ENCODE measurements at places on chromosomes 16 and 17.

DNA sequence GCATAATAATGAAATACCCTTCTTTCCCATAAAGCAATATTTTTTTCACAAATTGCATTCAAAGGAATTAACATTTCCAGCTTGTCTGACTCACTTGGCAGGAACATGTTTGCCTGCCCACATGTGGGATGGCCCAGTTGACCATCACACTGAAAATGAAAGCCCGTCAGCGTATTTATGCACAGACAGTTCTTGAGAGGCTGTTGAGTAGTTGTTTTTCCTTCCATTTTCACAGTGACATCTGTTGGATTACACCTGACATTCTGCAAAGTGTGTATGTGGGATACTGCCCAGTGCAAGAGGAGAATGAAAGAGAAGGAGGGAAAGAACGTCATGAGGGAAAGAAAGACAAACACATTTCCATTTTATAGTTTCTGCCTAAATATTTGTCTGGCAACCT is 29.7 kb downstream of the HS3ST4 start:
- DNase-seq = no peak

DNA sequence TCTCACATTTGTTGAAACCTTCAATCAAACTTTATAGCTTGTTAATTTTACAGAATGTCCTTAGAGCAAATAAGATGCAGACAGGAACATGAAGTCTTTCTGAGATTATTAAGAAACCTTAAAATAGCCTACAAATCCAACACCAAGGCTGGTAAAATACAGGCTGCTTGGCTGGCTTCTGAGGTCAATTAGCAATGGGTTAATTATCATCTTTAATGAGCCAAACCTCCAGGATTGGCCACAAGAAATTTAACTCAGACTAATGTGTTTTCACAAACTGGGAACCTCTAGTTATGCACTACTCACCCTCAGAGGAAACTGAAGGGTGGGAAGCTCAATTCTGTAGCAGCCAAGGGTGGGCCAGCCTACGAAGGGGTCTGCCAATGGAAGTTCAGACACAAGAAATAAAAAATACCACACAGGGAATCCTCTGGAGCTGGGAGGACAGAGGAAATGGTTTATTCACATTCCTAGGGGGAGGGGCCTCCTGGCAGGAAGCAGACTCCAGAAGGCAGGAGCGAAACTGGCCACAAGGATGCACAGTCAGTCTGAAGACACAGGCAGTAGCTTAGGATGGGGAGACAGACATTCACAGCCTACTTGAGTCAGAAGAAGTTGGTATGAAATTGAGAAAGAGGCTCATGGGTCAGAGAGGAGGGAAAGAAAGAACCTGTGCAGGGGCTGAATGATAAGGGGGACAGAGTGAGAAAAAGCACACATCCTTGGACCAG is 36.1 kb downstream of the HIC1 start:
- DNase-seq = no peak

DNA sequence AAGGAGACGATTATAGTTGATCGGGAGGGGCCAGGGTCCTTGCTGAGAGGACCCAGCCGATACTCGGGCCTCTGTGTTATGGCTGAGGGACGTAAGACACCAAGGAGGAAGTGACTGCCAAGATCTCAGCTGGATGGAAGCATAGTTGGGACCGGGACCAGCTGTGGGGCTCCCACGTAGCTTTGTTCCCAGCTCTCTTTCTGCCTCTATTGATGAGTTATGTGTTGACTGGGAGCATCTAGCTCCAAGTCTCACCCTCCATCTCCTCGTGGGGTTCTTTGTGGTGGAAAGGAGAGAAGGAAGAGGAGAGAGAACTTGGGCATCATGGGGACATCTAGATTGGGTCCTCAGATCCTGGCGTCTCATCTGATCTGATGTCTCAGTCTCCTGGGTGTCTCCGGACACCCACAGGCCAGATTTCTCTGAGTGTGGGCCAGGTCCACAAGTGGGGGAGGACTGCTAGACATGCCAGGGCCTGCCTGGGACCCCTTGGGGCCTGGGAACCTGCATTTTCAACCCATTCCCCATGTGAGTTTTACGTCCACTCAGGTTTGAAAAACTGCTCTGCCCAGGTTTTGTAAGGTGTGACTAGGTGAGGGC is 1.0 kb downstream of the MGRN1 start:
- no peak for DNase-seq

- DNase-seq = no peak
Measured at GRCh38 chr16:68378436-68379415, 67.9 kb downstream of the PRMT7 start.

- DNase-seq = no peak
Measured at GRCh38 chr16:50286681-50287080, 20.3 kb downstream of the ADCY7 start.

GRCh38 chr16:67055712-67056487 is 27.0 kb downstream of the CBFB start:
- DNase-seq = no peak

DNA sequence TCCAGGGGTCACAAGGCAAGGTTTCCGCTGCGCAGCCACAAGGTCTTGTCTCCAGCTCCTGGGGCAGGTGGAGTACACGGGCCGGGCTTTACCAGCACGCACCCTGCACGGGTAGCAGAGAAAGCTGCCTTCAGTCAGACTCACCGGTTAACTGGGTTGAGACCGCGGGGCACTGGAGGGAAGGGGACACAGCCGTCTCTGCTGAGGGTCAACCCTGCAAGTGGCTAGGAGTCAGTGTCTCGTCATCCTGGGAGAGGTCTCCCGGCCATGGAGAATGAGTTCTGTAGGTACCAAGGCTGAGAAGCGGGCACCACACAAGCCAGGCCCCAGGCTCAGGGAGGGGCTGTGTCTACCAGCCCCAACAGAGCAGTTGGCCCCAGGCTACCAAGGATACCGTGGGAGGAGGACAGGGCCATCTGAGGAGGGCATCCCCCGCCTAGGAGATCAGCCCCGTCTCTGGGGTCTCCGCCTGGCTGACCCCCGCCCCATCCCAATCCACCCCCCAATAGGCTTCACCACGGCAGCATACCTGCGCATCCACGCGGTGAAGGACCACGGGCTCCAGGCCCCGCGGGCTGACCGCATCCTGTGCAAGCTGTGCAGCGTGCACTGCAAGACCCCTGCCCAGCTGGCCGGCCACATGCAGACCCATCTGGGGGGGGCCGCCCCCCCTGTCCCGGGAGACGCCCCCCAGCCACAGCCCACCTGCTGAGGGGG is 2.8 kb upstream of the PRRT2 start:
- no peak for DNase-seq

GRCh38 chr17:17751489-17752088 is 70.3 kb downstream of the RAI1 start:
- DNase-seq = no peak

GRCh38 chr16:29806099-29806579 is at the start of gene MAZ:
TSS of gene MAZ (plus strand) at chr16:29806529. CDS start at chr16:29806702, 173 bp downstream.
- peak; percentile 55 for DNase-seq

- DNase-seq = no peak
Measured at GRCh38 chr17:57354673-57355072, 98.3 kb downstream of the MSI2 start.

DNA sequence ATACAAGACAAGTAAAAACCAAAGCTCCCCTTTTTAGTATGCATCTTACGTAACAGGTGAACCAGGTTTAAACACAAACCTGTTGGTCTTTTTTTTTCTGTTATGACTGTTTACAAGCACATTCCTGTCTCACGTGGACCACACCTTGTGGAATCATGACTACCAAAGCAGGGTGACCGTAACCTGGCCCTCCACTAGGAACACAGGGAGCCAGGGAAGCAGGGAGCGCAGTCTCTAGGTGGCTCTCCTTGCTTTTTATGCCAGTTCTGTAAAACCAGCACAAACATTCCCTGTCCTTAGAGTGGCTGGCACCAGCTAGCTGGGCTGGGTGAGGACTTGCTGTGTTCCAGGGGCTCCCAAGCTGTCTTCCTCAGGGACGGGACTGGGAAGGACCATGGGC is 44.1 kb downstream of the DDX19A start:
- no peak for DNase-seq

- DNase-seq = no peak
Measured at GRCh38 chr17:33451221-33451620, 158.1 kb upstream of the ASIC2 start.

DNA sequence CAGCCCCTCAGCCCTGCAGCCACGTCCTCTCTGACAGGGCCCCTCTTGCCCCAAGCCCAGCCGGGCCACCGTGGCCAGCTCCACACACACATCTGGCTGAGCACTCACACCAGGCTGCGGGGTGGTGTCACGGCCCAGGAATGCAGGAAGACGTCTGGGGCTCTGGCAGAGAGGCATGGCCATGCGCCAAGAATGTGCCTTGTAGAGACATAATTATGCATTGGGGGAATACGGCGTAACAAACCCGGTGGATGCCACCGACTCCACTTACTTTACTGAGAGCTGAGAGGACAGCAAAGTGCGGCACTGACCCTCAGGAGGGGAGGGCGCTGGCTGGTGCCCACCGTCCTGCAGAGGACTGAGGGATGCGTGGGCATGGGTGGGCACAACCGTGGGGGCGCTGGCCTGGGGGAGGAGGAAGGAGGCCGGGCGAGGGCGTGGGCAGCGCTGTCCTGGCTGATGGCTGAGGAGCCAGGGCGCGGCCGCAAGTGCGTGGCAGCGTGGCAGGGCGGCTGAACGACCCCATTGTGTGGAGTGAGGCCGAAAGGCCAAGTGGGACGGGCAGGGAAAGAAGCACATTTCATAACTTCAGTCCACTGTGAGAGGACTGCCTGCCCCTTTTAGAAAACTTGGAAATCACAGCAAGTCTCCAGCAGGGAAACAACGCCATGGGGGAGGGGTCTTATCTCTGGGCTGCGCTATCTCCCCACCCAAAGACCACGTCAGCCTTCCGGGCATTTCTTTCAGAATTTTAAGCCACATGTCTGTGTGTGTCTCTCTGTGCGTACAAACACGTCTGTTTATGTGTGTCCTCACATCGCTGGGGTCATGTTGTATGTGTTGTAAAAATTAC is 30.6 kb downstream of the METRNL start:
- DNase-seq = no peak

DNA sequence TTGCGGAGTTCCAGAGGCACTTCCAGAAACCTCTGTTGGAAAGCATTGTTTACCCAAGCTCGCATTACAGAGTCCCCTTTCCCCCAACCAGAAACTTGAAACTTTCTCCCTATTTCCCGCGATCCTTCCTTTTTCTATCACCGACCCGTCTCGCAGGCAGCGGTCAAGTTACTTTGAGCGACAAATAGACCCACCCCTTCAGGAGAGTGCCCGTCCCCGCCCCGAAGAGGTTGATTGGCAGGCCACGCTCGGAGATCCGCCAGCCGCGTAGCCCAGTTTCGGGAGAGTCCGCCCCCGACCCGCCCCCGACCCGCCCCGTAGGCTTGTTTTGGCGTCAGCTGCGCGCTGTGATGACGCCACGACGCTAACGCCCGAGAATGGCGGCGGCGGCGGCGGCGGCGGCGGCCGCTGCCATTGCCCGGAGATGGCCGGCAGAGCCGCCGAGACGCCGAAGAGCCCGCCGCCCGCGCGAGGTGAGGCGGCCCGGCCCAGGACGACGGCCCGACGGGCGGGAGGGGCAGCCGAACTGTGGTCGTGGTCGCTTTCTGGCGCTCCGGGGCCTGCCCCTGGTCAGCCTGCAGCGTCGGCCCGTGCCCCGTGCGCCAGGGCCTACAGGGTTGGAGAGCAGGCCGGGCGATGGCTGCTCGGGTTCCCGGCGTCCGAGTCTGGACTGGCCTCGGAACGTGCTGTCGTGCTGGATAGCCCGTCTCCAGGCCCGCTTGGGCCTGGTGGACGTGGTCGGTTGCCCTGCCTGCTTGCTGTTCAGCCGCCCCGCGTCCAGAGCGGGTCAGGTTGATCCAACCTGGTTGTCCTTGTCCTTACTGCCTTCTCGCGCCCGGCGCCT is at the start of gene PSKH1:
Gene PSKH1, plus strand, starts transcription at position 356 of the 844 bp plus-strand sequence. CDS start 15,496 bp downstream, outside the sequence.
- DNase-seq = peak; percentile 73

DNA sequence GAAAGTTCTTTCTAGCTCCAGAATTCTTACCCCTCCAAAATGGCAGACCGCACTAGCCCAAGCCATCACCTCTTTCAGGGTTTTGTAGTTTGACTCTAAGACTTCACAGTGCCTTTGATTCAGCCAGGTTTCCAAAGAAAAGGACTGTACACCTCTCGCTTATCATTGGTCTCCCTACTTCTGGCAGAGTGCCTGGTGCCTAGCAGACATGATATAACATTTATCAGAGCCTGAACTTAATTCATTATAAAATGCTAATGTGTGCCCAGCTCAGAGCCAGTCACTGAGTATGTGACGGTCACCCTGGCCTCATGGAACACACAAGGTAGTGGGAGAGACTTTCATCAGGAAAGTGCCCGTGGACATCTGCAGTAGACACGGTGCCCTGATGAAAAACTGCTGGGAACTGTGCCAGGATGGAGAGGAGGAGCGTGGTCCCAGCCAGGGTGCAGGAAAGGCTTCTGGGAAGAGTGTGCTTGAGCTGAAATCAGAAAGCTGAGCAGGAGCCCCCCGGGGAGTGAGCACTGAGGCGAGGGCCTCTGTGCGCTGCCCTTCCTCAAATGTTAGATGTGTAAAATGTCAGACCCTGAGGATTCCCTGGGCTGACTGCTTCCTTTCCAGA is 34.3 kb upstream of the LGALS9 start:
- no peak for DNase-seq

Data from memory B cell (primary cell).